ENCODE measurements at places on chromosomes 1 and 21. TPM values are rescaled to one million over a fixed set of nuclear protein-coding genes. Genes with fewer than 3 reads are reported as not detected.

- H3K4me3 ChIP-seq, result no peak overlapping the region
- no peak for DNase-seq
- no peaks in the 10 kb centered on the region for H3K27me3 ChIP-seq
- H3K4me1 ChIP-seq, result 0 out of 2 replicates have a peak, but pooled peaks cover 3% of the 10 kb centered on the region
- H3K27ac ChIP-seq, result no peak overlapping the region
Observed at GRCh38 chr1:30159015-30159414, 564.4 kb downstream of the MATN1 start.

Gene DMRTA2
- total RNA-seq, result 0.04 TPM

Gene TRIM62
- total RNA-seq, result 18.7 TPM

GRCh38 chr1:119600976-119601375 lies 47.1 kb downstream of the ZNF697 start:
- no peaks in the 10 kb centered on the region for H3K36me3 ChIP-seq
- no peak for DNase-seq
- no peaks in the 10 kb centered on the region for H3K4me1 ChIP-seq
- H3K4me3 ChIP-seq, result no peak overlapping the region
- H3K27ac ChIP-seq, result no peak overlapping the region

DNA sequence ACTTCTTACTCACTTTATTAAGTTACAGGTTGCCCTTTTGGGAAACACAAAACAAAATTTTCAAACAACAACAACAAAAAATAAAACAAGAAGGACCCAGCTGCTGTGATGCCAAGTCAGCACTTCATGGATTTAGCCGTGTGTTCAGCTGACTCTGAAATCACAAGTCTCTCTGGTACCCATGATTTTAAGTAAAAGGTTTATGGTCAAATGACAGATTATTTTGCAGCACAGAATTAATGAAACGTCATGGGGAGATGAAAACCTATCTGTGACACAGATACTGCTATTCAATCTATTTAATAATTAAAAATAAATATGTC lies 7.1 kb downstream of the AJAP1 start:
- H3K27me3 ChIP-seq, result no peaks in the 10 kb centered on the region
- H3K4me3 ChIP-seq, result no peak overlapping the region
- no peaks in the 10 kb centered on the region for H3K36me3 ChIP-seq

DNA sequence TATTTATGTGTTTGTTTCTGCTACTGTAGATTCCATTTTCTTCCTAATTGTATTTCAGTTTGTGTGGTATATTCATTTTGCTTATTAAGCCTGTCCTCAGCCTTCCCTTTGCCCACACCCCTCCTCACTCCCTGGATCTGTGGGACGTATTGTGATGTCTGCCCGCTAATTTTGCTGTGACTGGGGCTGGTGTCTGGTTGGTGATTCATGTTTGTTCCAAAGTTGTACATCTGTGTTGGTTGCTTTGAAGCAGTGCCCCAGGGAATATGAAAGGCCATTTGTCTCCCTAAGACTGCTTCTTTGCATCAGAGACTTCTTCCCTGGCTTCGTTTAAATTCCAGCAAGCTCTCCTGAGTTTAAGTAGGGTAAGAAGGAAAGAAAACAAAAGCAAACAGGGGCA lies 289.5 kb upstream of the SGIP1 start:
- H3K4me3 ChIP-seq, result no peak overlapping the region
- no peak for DNase-seq
- H3K27ac ChIP-seq, result no peak overlapping the region
- peaks cover 44% of the 10 kb centered on the region for H3K4me1 ChIP-seq

DNA sequence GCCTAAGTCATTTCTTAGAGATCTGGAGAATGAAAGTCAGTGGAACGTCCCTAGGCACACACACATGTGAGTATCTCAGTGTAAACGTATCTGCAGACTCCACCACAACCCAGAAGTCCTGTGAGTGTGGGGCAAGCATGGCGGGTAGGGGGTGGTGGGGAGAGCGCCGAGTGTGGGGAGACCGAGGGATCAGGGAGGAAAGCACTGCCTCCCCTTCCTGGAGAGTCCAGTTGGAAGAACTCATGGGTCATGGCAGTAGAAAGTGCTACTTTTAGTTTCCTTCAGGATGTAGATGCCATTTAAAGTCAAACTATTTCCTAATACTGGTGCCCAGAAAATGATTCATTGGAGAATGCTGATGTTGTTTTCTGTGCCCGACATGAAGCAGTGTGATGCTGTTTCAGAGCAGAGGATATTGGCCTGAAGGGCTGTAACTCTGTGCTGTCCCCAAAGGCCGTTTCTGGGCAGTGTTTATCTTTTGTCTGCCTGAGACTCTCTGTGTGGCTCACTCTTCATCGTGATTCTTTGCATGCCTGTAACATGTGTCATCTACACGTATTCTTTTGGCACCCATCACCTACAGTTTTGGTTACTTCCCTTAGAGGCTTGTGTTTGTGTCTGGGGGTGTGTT lies 45.7 kb upstream of the TSPAN2 start:
- no peaks in the 10 kb centered on the region for H3K27me3 ChIP-seq
- H3K27ac ChIP-seq, result no peak overlapping the region
- no peak overlapping the region for H3K4me3 ChIP-seq
- H3K36me3 ChIP-seq, result no peaks in the 10 kb centered on the region
- H3K4me1 ChIP-seq, result peaks cover 2% of the 10 kb centered on the region
- DNase-seq, result no peak

Gene IFI44
- total RNA-seq, result 16.3 TPM

Gene KRTAP11-1
- not detected for total RNA-seq

GRCh38 chr1:241310451-241310850 lies 46.6 kb downstream of the RGS7 start:
- no peaks in the 10 kb centered on the region for H3K36me3 ChIP-seq
- H3K4me3 ChIP-seq, result no peak overlapping the region
- no peaks in the 10 kb centered on the region for H3K27me3 ChIP-seq
- no peaks in the 10 kb centered on the region for H3K4me1 ChIP-seq
- no peak for DNase-seq

- H3K27ac ChIP-seq, result no peak overlapping the region
- no peaks in the 10 kb centered on the region for H3K27me3 ChIP-seq
- H3K4me1 ChIP-seq, result no peaks in the 10 kb centered on the region
- H3K36me3 ChIP-seq, result no peaks in the 10 kb centered on the region
- DNase-seq, result no peak
Observed at GRCh38 chr1:222106377-222106776, 364.5 kb upstream of the DUSP10 start.

Gene RALGPS2
- 151 TPM for total RNA-seq

Gene BRDT
- total RNA-seq, result not detected

Gene KIF26B
- total RNA-seq, result 2.3 TPM

DNA sequence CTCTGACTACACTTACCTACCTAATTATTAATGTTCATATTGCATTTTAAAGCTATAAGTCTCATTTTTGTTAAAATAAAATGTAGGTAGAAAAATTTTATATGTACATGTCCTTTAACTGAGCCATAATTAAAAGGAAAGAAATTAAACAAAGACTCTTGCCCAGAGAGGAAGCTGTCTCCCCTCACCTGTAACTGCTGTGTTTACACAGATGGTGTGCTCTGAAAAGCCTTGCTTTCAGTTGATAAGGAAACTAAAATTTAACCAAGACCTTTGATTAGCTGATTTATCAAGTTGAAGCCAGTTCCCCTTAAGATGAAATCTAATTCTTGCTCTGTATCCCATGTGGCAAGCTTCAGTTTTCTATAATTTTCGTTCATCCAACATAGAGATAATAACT lies 213.5 kb downstream of the LYPLAL1 start:
- H3K4me3 ChIP-seq, result no peak overlapping the region
- no peaks in the 10 kb centered on the region for H3K4me1 ChIP-seq
- H3K27me3 ChIP-seq, result no peaks in the 10 kb centered on the region
